IMR-90 (cell line): ENCODE measurements at places on chromosomes 6 and 20. TPM values are rescaled to one million over a fixed set of nuclear protein-coding genes. Genes with fewer than 3 reads are reported as not detected.

Gene BHLHE23
- not detected in 2 replicates for polyA plus RNA-seq

DNA sequence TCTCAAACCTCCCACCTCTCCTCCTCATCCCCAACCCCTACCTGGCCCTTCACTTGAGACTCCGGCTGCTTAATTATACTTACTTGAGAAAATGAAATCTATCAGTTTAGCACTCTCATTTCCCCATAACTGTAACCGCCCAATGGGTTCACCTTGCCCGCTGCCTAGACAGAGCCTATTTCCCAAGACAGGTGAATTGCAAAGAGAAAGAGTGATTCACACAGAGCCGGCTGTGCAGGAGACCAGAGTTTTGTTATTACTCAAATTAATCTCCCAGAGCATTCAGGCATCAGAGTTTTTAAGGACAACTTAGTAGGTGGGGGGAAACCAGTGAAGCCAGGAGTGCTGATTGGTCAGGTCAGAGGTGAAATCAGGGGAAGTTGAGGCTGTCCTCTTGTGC lies 301.4 kb upstream of the CDYL start:
- H3K27me3 ChIP-seq: peaks cover 3% of the 10 kb centered on the region; the same call in 1 of the 2 replicates
- H3K36me3 ChIP-seq: no peaks in the 10 kb centered on the region

GRCh38 chr6:81978230-81978629 lies 225.7 kb upstream of the TENT5A start:
- peak; percentile 41 for DNase-seq
- no peak overlapping the region for H3K4me3 ChIP-seq
- H3K27ac ChIP-seq: no peak overlapping the region
- H3K4me1 ChIP-seq: no peaks in the 10 kb centered on the region; the same call in 1 of the 2 replicates

- DNase-seq: no peak
- H3K4me3 ChIP-seq: no peak overlapping the region
- no peak overlapping the region for H3K27ac ChIP-seq
- no peaks in the 10 kb centered on the region for H3K36me3 ChIP-seq
- H3K27me3 ChIP-seq: peaks cover 70% of the 10 kb centered on the region
Measured at GRCh38 chr20:21704408-21705385, 767 bp upstream of the PAX1 start.

DNA sequence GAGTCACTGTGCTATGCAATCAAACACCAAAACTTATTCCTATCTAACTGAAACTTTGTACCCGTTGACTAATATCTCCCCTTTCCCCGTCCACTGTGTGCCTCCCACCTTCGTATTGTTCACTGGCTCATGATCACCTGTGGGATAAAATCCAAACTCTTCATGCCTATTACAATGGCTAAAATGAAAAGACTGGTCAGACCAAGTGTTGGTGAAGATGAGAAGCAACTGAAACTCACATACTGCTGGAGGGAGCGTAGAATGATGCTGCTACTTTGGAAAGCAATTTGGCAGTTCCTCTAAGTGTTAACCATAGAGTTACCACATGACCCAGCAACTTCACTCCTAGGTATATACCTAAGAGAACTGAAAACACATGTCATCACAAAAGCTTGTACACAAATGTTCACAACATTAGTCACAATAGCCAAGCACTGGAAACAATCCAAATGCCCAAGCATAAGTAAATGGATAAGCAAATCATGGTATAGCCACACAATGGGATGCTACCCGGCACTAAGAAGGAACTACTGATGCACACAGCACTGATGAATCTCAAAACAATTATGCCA lies 13.1 kb downstream of the RPS10 start:
- H3K27me3 ChIP-seq: no peaks in the 10 kb centered on the region
- no peak overlapping the region for H3K4me3 ChIP-seq
- H3K4me1 ChIP-seq: peaks cover 3% of the 10 kb centered on the region; the same call in 1 of the 2 replicates
- no peak overlapping the region for H3K27ac ChIP-seq
- peak; percentile 35 for DNase-seq
- H3K36me3 ChIP-seq: peaks cover 19% of the 10 kb centered on the region

GRCh38 chr6:101578306-101578705 lies 184.8 kb downstream of the GRIK2 start:
- no peaks in the 10 kb centered on the region for H3K36me3 ChIP-seq
- no peak overlapping the region for H3K27ac ChIP-seq
- H3K4me3 ChIP-seq: no peak overlapping the region
- H3K27me3 ChIP-seq: no peaks in the 10 kb centered on the region
- H3K4me1 ChIP-seq: no peaks in the 10 kb centered on the region
